Glutamatergic neuron (in vitro differentiated cells): ENCODE measurements at places on chromosomes 1 and 21. TPM values are rescaled to one million over a fixed set of nuclear protein-coding genes. Genes with fewer than 3 reads are reported as not detected.

Gene ZBTB21
- 21.2 TPM for total RNA-seq

Gene CD101
- 3.2 TPM for total RNA-seq

Gene OXCT2
- 0.37 TPM for total RNA-seq

Gene SPOCD1
- 0.74 TPM for total RNA-seq

Gene KIF2C
- total RNA-seq = 8.6 TPM

Gene TRIM45
- 6.7 TPM for total RNA-seq

Gene KIF14
- total RNA-seq = 2.9 TPM

Gene AGT
- 6.3 TPM for total RNA-seq

Gene TAL1
- total RNA-seq = 2.1 TPM

Gene FABP3
- total RNA-seq = 148 TPM

Gene CCDC18
- total RNA-seq = 9.9 TPM

Gene PROX1
- total RNA-seq = 68.4 TPM

Gene MRPL24
- 25.1 TPM for total RNA-seq

Gene HTR6
- not detected for total RNA-seq

Gene SEMA6C
- 119 TPM for total RNA-seq

Gene FAAH
- total RNA-seq = 1.7 TPM

Gene AIRE
- not detected for total RNA-seq

Gene CRP
- not detected for total RNA-seq

Gene TFF2
- not detected for total RNA-seq

Gene SPATA46
- not detected for total RNA-seq

Gene PRMT2
- total RNA-seq = 124 TPM

Gene CAPN9
- total RNA-seq = not detected

Gene CELA3B
- not detected for total RNA-seq

Gene NUDT4B
- not detected for total RNA-seq

Gene RNU1-3
- 3,598 TPM for total RNA-seq

Gene DCST1
- not detected for total RNA-seq

Gene CR1L
- total RNA-seq = not detected
